ENCODE measurements at places on chromosomes 3 and 15.

GRCh38 chr15:74428442-74428787 is 5.3 kb downstream of the SEMA7A start:
- DNase-seq, result no peak

DNA sequence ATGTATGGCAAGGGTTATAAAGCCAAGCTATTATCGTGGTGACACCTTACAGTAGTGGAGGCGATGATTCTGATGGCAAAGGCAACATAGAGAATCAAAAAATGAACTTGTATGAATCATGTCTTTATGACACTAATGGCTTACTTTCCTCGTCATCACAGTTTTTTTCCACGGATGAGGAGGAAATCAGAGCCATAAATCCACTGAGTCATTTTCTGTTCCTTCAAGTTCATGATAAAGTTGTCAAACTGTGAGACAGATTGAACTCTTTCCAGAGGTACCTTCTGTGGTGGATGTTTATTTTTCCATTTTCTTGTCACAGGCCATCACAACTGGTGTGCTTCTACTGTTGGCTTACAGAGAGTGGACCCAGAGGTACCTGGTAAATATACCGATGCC is 8.5 kb downstream of the TMEM212 start:
- no peak for DNase-seq

DNA sequence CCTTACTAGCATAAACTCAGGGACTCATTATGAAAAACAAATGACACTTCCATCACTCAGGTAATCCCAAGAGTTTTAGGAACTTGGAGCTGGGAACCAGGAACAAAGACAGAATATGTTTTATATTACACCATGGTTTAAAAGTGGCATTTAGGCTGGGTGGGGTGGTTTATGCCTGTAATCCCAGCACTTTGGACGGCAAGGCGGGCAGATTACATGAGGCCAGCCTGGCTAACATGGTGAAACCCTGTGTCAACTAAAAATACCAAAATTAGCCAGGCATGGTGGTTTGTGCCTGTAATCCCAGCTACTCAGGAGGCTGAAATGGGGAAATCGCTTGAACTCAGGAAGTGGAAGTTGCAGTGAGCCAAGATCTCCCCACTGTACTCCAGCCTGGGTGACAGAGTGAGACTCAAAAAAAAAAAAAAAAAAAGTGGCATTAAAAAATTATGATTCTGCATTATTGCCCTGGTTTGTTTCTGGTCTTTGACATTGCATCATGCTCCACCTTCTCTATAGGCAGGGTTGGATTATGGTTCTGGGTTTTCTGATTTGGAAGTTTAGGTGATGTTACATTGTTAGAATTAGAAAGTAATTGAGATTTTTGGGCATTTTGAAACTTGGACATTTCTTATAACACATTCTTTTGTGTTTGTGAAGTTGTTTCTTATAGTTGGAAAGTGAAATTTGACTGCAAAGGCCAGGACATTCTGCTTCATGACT is 19.0 kb downstream of the SQOR start:
- DNase-seq, result no peak

DNA sequence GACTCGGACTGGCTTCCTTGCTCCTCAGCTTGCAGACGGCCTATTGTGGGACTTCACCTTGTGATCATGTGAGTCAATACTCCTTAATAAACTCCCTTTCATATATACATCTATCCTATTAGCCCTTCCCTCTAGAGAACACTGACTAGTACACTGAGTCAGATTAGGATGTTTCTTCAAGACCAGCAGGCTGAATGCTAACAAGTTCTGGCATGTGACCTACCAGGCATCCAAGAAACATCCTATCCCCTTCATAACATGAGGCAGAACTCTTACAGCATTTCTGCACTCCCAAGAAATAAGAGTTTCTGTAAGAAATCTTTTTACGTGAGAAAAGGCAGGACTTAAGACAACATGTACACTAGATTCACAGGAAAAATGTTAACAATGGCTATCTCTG is 9.3 kb downstream of the CFAP92 start:
- no peak for DNase-seq

DNA sequence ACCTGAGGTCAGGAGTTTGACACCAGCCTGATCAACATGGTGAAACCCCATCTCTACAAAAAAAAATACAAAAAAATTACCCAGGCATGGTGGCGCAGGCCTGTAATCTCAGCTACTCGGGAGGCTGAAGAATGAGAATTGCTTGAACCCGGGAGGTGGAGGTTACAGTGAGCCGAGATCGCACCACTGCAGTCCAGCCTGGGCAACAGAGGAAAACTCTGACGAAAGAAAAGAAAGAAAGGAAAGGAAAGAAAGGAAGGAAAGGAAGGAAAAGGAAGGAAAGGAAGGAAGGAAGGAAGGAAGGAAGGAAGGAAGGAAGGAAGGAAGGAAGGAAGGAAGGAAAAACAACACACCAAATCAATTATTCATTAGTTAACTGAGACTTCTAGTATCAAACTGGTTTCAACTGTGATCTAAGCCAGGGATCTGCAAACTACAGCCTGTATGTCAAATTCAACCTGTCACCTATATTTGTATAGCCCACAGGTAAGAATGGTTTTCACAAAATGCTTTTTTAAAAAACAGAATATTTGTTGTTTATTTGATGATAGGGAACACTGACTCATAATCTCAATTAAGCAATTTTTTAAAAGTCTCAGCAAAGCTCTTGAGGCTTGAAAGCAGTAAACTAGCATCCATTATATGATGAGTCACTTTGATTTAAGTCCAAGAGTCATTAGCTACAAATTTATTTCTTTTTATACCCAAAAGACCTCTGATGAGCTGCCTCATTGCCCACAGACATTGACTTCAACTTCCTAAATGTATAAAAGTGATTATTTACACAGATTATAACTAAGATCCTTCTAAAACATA is 127.6 kb downstream of the TBL1XR1 start:
- DNase-seq, result no peak

DNA sequence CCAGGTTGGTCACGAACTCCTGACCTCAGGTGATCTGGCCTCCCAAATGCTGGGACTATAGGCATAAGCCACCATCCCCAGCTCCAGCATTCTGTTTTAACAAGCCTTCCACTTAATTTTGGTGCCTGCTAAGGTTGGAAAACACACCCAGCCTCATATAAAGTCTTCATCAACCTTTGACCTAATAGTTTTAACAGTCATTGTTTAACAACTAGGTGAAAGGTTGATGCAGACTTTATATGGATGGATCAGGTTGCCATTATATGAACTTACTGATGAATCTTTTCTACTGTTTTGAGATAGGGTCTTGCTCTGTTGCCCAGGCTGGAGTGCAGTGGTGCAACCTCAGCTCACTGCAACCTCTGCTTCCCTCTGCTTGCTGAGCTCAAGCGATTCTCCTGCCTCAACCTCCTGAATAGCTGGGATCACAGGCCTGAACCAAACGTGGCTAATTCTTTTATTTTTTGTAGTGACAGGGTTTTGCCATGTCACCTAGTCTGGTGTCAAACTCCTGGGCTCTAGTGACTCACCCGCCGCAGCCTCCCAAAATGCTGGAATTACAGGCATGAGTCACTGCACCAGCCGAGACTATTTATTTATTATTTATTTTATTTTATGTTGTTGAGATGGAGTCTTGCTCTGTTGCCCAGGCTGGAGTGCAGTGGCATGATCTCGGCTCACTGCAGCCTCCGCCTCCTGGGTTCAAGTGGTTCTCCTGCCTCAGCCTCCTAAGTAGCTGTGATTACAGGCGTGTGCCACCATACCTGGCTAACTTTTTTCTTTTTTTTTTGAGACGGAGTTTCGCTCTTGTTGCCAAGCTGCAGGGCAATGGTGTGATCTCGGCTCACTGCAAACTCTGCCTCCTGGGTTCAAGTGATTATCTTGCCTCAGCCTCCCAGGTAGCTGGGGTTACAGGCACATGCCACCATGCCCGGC is 3.1 kb upstream of the RPAP1 start:
- DNase-seq, result no peak

DNA sequence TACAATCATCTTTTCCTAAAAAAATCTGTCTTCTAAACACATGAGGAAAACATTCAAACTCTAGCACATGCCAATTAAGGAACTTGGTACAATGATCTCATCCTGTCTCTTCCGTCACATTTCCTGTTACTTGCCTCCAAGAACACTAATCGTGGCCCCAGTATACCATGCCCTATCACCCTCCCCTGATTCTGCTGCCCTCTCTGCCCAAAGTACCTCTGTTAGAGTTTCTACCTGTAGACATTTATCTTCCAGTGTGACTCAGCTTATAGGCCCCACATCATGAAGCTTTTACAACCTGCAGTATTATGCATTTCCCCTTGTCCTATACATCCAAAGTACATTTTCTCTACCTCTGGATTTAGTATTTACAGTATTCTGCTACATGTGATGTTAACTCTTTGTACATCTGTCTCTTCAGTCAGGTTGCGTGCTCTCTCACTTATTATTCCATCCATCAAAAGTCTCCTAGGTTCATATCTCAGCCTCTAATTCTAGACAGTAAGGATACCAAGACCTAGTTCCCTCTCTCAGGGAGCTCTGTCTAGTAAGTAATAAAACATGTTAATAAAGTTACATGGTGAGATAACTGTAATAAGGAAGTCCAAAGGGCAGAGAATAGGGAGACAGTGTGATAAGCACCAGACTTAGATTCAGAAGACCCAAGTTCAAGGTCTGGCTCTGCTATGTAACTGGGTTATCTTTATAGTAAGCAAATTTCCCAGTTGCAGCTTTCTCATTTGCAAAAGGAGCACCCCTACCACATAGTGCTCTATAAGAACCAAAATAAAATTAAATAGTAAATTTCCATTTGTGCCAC is 8.9 kb upstream of the SEMA6D start:
- DNase-seq, result no peak

- DNase-seq, result no peak
Measured at GRCh38 chr15:101637516-101637915, 14.7 kb downstream of the TM2D3 start.

DNA sequence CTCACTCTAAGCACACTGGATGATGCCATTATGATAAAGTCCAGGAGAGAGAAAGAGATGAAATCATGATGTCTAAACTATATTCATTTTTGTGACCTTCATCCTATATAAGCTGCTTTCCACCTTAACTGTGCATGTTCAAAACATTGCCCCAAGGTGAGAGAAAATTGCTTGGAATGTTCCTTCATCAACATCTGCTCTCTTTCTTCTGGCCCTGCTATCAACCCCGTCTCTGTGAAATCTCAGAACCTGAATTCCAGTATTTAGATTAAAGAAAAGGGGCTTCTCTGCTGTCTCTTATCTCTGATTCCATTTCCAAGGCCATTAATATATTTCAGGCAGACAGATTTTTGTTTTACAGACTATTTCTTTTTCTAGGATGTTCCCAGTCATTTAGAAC is 47.3 kb upstream of the PHLDB2 start:
- DNase-seq, result no peak

DNA sequence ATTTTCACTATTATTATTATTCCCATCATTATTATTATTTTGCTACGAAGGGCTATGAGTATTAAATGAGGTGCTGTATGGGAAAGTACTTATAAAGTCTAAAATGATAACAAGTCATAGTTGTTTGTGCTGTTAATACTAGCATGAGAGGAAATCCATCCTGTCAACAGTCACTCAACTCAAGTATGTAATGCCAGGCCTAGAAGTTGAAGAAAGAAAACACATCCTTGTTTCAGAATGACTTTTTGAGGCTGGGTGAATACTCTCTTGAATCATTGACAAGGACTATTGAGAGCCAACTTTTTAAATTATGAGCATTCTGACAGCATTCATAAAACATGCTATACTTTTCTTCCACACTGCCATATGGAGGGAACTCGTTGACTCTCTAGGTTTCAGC is 60.9 kb upstream of the ATP13A5 start:
- no peak for DNase-seq

DNA sequence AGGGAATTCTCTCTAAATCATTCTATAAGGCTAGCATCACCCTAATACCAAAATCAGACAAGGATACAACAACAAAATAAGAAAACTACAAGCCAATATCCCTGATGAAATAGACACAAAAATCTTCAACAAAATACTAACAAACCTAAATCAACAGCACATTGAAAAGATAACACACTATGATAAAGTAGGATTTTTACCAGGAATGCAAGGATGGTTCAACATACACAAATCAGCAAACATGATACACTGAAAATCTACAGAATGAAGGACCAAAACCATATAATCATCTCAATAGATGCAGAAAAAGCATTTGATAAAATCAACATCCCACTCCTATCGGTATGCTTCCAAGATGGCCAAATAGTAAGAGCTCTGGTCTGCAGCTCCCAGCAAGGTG is 39.5 kb downstream of the ALDH1A2 start:
- no peak for DNase-seq

DNA sequence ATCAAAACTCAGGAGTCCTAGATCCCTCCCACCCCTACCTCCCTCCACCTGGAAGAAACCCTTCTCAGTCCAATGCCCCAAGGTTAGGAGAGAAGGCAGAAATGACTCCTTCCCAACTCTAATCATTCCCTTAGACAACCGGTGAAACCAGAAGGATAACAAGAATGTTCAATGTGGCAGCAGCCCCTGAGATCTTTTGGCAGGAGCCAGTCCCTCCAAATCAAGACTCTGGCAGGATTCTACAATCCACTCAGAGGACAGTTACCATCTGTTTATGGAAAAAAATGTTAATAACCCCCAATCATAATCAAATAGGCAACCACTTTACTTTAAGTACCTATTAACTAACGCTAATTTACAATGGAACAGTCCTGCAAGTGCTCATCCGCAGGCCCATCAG is 136.5 kb downstream of the NTRK3 start:
- no peak for DNase-seq

DNA sequence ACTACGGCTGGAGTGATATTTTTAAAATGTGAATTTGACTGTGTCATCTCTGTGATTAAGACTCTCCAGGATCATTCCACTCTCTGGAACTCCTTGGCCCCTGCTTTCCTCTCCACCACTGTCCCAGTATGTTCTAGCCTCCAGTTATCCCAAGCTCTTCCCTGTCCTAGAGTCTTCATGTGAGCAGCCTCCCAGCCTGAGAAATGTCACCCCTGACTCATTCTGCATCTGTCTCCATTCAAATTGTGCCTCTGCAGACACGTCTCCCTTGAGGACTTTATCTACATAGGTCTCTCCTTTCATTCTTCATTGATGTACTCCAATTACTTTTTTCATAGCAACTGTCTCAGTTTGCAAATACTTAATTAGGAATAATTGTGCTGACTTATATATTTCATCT is 317.7 kb upstream of the ADAMTS9 start:
- DNase-seq, result no peak

- no peak for DNase-seq
Measured at GRCh38 chr3:27533718-27534573, 49.8 kb upstream of the SLC4A7 start.

DNA sequence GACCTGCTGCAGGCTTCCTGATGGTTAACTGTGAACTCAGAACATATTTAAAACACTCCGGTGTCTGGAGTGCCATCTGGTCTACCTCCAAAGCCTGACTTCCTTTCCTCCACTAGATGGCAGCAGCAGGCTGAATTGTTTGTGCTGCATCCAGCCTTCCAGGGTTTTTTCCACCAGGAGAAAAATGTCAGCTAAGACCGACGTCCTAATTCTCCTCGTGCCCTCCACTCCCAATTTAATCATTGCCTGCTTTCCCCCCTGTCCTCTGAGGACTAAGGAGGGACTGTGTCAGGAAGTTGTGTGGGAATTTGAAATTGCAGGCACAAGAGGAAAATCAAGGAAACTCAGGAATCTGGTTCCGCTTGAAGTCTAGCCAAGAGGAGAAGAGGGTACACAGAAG is 165.2 kb upstream of the UMPS start:
- DNase-seq, result no peak

Data from activated B cell treated with CpG ODN at 0.5 μM for 24 hours (primary cell).